ENCODE measurements at places on chromosomes 11 and 22. TPM values are rescaled to one million over a fixed set of nuclear protein-coding genes. Genes with fewer than 3 reads are reported as not detected.

The DBX1 gene
- not detected for total RNA-seq

The LYVE1 gene
- not detected for total RNA-seq

The NRIP3 gene
- 3.4 TPM for total RNA-seq

DNA sequence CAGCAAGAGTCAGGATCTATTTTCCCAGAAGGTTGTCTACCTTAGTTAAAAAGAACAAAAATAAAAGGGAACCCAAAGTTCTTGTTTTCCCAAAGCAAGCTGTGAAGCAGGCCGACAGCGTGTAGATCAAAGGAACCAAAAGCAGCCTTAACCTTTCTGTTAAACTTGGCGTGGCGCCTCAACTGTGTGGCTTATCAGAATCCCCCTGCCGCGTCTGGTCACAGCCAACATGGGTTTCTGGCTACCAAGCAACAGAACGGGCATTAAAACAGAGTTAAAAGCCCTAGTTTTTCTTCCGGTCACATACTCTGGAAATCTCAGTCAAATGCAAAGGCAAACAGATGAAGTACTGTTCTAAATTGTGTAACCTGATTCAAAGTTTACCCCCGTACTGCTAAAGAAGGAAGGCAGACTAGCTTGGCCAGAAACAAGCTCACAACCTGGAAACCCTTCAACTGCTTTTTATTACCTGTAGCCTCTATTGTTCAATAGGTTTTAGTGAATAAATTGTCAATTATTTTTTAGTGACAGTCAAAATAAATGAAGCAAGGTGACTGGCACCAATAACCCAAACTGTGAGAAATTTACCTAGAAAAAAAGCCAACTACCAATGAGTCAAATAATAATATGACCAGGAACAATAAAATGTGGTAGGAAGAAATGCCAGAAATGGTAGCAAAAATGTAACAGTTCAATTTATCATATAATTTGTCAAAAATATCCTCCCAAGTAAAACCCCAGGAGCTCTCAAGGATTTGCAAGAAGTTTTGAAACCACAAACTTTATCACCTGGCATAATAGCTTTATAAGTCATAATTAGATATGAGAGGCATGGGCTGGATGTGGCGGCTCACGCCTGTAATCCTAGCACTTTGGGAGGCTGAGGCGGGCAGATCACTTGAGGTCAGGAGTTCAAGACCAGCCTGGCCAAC, 21.4 kb downstream of the CHKA start:
- DNase-seq, result peak; percentile 31

- DNase-seq, result no peak
These were observed 18.4 kb upstream of the MYOD1 start for GRCh38 chr11:17700991-17701390.

DNA sequence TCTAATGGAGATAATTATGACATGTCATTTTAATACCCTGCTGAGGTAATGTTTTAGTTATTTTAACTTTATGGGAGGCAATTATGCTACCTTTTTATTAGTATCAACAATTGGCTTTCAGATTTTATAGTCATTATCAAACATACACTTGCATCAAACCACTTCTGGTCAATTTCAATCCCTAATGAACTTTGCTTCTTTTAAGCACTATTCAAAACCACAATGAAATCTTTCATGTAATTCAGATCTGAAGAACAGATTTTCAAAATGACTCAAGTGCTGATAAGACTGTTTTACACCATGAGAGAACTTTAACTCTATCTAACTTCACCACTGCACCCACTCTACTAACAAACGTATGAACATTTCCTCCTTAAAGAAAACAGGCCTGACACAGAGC, 25.9 kb upstream of the CCDC34 start:
- no peak for DNase-seq

DNA sequence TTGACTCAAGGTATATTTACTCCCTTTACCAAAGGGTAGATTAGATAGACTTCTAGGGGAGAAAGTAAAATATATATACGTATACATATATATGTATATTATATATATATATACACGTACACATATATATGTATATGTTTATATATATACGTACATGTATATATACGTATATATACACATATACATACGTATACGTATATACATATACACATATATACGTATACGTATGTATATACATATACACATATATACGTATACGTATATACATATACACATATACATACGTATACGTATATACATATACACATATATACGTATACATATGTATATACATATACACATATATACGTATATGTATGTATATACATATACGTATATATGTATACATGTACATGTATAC, 430.5 kb upstream of the ANO3 start:
- DNase-seq, result no peak

DNA sequence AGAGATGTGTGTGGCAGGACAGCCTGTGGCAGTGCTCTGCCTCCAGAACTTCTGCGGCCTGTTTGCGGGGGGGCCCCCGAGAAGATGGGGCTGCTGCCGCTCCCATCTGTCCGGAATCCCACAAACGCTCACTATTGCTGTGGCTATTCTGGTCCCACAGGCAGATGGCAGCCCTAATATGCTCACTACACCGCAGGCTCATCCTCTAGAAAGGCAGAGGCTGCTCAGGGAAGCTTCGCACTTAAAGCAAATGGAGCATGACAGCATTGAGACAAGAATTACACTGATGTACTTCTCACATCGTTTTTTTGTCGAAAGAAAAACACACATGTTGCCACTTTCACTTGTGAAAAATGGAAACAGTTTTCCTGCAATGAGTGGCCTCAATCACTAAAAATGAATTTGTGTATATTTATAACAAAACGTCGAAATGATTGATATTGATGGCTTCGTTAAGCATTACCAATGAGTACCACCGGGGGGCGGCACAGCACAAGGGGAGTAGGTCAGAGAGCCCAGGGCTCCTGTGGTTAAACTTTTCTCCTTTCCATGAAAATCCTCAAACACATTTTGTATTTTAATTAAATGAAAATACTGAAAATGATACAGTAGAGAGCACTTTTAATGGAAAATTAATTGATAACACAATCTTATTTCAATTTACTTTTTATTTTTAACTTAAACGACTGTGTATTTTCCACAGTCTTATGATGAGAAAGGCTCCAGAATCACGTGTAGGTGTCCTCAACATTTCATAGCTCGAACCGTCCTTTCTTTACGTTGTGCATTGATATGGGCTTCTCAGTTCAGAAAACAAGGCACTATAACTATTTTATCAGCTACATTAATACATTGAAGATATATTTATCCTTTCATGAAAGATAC, 69.1 kb downstream of the CTTN start:
- peak; percentile 31 for DNase-seq

DNA sequence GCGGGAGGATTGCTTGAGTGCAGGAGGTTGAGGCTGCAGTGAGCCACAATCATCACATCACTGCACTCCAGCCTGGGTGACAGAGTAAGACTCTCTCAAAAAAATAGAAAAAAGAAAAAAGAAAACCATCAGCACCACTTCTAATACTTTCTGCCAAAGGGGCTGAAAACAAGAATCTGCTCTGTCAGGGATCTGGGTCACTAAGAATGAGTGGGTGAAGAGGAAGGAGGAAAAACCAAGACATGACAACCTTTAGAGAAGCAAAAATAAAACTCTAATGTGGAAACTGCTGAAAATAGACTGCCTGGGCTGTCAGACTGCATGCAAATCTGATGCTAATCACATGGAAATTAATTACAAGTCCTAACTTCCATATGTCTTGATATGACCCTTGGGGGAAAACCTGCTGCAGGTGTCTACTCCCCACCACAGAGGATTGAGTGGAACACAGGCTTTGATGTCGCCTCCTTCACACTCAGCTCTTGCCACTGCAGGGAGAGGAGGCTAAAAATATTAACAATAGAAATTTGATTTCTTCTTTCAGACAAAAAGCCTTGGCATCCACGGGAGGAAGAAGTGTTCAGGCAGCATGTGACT, 62.5 kb upstream of the CRTAM start:
- DNase-seq, result no peak

GRCh38 chr11:19966441-19966840, 193.8 kb downstream of the DBX1 start:
- DNase-seq, result no peak

- no peak for DNase-seq
These were observed 83.8 kb upstream of the KCNQ1OT1 start for GRCh38 chr11:2783536-2784082.

GRCh38 chr22:41917903-41918791, 3.3 kb upstream of the SHISA8 start:
- DNase-seq, result no peak
